ENCODE measurements at places on chromosomes 2 and 18. TPM values are rescaled to one million over a fixed set of nuclear protein-coding genes. Genes with fewer than 3 reads are reported as not detected.

The PHLPP1 gene
- total RNA-seq: 7.0 TPM

The MYO1B gene
- 63.9 TPM for total RNA-seq

The CCDC142 gene
- 9.1 TPM for total RNA-seq

The BCL2 gene
- 58.7 TPM for total RNA-seq

The DLX1 gene
- total RNA-seq: 0.19 TPM

The ATP8B1 gene
- total RNA-seq: 7.8 TPM

The DPYSL5 gene
- total RNA-seq: not detected

The SMYD1 gene
- not detected for total RNA-seq

DNA sequence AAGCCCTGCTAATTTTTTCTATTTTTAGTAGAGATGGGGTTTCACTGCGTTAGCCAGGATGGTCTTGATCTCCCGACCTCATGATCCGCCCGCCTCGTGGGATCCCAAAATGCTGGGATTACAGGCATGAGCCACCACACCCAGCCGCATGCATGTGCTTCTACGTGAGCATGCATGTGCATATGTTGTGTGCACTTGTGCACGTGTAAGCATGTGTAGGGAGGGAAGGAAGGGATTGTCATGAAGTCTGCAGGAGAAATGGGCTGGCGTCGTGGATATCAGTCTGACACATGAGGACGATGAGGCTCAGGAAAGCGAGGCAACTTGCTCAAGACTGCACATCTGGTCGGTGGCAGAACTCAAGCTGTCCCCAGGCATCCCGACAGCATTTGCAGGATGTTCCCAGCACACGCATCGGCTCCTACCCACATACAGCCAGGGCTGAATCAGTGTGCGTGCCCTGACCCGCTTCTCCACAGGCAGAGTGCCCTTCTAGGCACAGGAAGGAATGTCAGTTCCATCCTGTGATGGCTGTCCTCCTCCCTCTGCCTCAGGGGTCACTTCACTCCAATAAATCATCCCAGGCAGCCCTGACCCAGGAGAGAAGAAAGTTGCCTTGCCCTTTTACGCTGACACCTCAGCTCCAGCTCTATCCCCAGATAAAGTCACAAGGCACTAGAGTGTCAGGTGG, 49.9 kb upstream of the SLC14A2 start:
- no peak for DNase-seq

DNA sequence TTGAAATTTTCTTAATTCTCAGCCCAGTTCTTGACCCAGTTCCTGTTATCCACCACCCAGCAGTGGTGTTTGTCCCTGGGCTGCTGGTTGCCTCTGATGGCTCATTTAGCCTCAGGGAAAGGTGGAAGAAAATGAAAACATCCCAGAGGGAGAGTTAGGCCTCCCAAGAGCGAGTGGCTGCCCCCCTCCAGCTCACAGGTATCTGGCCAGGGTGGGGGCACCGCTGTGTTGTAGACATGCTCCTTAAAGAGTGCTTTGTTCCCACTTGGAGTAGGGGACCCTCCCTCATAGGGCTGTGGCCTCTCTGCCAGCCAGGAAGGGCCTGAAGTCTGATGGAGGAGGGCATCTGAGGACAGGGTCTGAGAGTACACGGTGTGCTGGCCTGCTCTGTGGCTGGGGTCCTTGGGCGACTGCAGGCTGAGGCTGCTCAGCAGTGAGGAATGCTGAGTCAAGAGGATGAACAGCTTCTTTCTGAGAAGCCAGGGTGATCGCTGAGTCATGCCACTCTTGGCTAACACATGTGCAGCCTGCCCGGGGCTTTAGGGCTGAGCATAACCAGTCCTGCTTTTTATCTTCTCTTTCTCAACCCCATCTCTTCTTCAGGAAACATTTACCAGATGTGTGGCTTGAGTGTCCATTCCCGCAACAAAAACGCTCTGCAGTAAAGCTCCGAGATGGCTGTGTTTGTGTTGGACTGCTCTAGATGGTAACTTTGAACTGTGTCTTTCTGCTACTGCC, 72.3 kb downstream of the IL1R2 start:
- peak; percentile 93 for DNase-seq

GRCh38 chr2:173077506-173078177, 2.0 kb downstream of the MAP3K20 start:
- DNase-seq: no peak

DNA sequence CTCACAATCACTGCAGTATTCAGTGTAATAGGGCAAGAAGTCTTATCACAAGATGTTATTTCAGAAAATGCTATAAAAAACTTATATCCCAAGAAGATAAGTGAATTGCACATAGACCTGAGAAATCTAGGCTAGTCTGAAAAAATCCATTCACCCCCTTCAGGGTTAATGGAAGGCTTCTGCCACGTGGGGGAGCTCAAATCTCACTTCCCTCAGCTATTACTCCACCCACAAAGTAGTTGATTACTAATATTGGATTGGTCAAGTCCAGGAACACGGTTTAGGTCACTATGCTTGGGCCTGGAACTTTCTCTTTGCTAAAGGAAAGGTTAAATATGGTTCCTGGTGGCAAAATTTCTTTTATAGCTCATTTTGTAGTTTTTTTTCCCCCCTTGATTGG, 51.2 kb upstream of the ADAM23 start:
- DNase-seq: no peak

DNA sequence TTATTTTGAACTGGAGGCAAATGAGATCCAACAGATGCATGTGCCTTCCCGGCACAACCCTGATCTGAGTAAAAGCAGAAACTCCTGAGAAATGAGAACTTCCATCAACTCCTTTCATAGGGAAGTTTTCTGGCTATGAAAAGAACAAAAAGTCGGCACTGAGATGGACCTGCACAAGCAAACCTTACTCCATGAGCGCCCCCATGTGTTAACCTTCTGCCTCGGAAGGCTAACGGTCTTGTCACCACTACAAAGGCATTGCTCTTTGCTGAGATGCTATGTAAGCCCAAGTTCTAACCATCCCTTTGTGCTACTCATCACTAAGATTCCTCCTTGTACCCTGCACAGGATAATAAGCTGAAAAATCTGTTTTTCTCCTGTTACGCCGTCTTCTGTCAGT, 57.3 kb upstream of the SULT1C3 start:
- DNase-seq: no peak

- DNase-seq: no peak
Observed at GRCh38 chr2:98170076-98170475, 83.1 kb downstream of the VWA3B start.

DNA sequence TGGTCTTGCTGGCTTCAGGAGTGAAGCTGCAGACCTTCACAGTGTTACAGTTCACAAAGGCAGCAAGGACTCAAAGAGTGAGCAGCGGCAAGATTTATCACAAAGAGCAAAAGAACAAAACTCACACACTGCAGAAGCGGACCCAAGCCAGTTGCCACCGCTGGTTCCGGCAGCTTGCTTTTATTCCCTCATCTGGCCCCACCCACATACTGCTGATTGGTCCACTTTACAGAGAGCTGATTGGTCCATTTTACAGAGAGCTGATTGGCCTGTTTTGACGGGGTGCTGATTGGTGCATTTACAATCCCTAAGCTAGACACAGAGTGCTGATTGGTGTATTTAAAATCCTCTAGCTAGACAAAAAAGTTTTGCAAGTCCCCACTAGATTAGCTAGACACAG, 37.2 kb upstream of the ZNF532 start:
- DNase-seq: no peak

GRCh38 chr2:123101434-123101833, 923.7 kb upstream of the CNTNAP5 start:
- no peak for DNase-seq

DNA sequence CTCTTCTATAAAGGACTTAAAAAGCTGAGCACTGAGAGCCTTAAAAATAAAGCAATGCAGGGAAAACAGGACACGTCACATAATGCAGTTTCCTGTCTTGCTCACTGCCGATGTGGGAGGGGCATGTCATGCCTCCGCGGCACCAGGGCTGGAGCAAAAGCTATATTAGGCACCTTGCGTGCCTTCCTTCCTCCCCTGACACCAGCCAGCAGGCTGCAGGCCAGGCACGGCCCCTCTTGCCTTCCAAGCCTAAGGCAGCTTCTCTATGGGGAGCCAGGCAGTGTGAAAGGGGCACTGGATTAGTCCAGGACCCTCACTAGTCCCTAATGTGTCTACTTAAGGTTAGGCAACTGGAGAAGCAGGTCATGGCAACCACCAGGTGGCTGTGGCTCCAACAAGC, 26.3 kb downstream of the MRPL35 start:
- no peak for DNase-seq

- no peak for DNase-seq
Observed at GRCh38 chr2:70049255-70049654, 38.0 kb upstream of the PCBP1 start.

- DNase-seq: no peak
Observed at GRCh38 chr2:89781962-89782361, 1090.5 kb downstream of the RPIA start.

DNA sequence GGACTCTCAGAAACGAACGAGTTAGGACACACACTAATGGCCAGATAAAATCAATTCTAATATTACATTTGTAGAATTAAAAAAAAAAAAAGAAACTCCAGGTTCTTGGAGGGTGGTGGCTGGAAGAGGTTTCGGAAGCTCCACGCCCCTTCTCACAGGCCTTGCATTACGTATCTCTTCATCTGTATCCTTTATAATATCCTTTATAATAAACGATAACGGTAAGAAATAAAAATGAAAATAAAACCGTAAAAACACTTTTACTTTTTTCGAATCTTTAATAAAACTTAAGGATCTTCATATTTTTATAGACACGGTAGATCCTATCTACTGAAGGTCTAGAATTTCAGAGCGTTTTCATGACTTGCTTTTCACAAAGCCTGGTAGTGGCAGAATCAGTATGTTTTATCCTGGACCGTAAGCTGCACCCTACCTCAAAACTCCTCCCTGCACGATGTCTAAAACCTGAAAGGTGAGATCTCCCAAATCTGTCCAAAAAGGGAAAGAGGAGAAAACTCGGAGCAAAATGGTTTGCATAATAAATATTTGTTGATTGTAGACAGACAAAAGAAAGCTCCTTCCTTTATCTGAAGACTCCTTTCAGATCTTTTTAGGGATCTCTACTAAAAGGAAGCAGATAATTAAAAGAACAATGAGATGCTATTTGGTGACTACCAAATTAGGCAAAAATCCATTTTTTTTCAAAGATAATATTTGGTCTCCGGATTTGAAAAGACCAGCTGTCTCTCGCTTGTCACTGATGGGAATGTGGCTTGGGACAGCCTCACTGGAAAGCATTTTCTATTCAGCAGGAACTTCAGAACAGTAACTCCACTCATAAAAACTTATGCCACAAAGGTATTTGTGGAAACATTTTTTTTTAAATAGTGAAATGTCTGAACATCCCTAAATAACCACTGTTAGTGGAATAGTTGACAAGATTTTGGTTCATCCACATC, 2.0 kb upstream of the CXCR4 start:
- DNase-seq: no peak

DNA sequence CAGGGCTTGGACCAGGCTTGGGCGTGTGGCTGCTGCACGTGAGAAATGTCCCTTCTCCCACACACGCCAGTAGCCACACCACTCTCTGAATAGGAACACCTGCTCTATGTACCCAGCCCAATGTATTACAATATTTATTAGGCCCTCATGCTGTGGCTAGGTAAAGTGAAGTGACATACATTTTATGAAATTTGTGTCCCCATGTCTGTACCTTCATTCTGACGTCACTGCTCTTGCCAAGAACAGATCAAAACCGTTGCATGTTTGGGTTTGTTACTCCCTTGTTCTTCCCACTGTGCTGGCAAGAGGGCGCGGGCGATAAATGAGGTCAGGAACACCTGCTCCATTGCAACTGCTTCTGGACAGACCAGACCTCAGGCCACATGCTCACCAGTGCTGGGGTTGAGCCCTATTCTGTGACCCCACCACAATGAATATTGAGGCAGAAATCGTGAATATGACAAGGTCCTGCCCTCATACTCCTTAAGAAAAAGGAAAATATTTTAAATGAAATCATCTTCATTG, 436.4 kb upstream of the SALL3 start:
- no peak for DNase-seq
